ENCODE measurements at places on chromosomes 7 and 10.

DNA sequence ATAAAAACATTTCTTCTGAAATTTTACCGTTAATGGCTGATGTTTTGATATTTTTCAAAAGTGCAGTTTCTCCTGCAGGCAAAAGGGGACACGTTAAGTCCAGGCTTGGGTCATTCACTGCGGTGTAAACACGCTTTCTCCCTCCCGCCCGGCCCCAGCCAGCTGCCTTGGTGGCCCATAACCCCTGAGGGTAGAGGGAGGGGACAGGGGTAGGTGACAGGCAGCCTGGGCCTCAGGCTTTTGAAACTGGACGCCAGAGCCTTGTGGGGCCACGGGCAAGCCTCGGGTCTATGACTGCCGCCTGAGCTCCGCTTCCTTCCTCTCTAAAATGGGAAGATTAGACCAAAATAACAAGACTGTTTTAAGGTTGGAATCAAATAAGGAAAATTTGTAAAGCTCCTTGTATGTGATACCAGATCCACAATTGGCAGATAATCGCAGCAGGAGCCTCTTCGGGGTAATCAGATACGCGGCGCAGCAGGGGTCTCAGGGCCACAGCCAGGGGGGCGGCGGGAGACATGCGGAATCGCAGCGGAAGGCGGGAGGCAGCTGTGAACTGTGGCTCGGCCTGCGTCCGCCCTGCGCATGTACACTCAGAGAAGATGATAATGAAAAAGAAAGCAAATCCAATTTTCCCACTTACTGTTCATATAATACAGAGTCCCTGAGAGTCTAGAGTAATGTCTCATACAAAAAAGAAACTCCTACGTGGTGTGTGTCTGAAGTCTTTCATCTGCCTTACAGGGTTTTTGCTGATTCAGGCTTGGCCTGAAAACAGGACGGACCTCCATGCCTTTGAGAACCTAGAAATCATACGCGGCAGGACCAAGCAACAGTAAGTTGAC lies 138.3 kb downstream of the EGFR start:
- DNase-seq: no peak

DNA sequence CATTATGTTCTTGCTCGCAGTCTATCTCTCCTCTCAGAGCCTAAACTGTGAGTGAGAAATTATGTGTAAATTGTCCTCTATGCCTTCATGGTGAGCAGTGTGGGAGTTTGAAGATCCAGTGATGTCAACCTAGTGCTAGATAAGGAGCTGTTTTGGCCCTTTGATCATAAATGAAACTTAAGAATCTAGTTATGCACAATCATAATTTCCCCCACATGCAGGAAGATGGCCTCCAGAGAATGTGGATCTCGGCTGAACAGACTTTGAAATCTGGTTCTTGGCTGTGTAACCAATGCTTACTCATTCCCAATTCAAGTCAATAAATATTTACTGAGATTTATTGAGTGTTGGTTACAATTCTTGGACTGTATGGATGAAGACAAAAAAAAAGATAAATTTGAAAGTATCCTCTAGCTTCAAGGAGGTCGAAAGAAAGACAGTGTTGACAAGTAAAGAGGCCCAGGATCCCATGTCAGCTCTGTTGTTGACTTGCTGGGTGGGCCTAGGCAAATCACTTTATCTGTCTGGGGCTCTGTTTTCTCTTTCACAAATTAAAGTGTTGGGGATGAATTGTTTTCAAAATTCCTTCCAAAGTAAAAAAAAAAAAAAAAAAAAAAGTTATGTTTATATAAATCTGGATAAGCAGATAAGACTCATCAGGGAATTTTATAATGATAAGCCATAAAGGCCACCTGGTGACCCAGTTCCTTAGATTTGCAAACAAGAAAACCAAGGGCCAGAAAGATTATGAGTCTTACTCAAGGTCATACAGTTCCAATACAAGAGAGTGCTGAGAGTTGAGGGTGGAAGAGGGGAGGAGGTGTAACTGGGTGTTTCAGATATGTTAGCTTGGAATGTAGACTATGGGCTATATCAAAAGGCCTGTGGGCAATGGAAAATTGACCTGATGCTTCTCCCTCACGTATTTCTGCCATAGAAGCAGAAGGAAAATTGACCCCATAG lies 969.9 kb downstream of the KCNMA1 start:
- DNase-seq: no peak

DNA sequence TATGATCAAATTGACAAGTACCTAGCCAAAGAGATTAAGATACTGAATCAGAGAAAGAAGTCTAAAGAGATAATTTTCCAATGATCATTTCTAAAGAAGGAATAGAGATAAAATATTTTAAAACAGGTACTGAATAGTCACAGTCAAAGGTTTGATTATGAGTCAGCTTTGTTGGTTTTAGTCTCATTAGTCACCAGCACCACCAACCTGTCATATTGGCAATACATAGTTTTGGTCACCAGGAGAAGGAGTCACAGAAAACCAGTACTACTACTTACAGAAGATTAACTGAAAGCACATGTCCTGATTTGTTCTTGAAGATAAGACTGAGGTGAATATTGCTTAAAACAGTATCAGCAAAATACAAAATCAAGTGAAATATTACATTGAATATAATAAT lies 34.6 kb downstream of the ZEB1 start:
- no peak for DNase-seq

- no peak for DNase-seq
Observed at GRCh38 chr7:30430777-30431176, 47.8 kb downstream of the NOD1 start.

GRCh38 chr10:71627230-71627939 lies 92.2 kb downstream of the C10orf105 start:
- no peak for DNase-seq

GRCh38 chr10:6464862-6465430 lies 115.1 kb downstream of the PRKCQ start:
- DNase-seq: no peak

GRCh38 chr10:69600761-69601330 lies 27.6 kb upstream of the NEUROG3 start:
- no peak for DNase-seq

DNA sequence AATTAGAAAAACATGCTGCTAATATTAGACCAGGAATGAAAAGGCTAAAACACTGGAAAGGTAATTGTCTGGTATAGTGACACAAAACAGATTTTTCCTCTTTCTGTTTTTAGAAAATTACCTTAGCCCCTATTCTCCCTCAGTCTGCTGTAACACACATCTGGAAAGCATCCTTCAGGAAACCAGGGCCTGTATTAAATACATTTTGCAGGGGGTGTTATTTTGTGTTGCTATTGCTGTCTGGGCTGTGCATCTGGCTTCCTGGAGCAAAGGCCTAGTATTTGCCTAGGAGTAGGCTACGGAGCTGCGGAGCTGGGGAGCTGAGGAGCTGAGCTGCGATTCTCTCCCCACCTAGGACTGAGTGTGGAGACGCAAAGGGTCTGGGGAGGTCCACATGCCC lies 169.3 kb downstream of the GFRA1 start:
- DNase-seq: no peak

DNA sequence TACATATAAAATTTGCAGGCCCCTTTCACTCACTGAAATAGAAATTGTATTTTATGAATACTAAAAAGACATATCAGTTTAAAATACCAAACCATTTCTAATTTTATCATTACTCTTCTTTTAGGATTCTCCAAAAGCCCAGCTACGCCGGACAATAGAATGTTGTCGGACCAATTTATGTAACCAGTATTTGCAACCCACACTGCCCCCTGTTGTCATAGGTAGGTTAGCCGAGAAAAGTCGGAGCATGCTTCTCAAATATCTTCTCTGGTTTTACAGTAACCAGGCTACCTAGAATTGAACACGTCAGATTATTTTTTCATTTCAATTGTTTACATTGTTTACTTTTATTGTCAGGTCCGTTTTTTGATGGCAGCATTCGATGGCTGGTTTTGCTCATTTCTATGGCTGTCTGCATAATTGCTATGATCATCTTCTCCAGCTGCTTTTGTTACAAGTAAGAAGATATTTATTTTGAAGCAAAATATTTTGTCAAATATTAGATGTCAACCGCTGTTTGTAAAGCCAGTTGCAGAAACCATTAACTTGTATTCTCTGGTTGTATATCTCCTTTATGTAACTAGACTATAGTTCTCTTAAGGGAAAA lies 57.6 kb downstream of the MMRN2 start:
- DNase-seq: peak; percentile 55

DNA sequence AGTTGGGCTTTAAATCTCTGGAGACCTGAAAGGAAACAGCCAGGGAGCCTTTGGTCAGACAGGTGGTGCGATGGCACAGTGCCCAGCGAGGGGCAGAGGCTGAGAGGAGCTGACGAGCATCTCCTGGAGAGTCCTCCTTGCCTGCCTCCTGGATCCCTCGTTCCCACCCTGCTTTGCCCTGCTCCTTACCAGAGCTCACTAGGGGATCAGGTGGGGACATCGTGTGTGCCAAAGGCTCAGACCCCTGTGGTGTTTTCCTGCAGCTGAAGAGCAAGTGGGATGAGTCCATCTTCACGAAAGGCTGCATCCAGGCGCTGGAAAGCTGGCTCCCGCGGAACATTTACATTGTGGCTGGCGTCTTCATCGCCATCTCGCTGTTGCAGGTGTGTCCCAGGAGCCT lies 21.8 kb upstream of the SH2D4B start:
- no peak for DNase-seq

DNA sequence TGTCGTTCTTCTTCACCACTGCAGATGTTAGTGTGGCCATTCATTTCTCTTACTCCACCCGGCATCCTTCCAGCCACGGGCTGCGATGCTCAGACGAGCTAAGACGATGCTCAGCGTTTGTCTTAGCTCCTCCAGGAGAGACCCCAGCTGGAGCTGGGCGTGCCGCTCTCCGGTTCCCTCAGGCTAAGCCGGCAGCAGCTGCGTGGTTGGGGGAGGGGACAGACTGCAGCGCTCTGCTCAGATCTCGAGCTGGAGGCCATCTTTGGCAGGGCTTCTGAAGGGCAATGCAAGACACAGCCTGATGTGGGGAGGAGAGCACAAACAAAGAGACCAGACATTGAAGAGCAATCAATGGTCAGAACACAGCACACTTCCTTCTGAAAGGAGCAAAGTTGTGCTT lies 4.8 kb downstream of the INA start:
- DNase-seq: peak; percentile 73

DNA sequence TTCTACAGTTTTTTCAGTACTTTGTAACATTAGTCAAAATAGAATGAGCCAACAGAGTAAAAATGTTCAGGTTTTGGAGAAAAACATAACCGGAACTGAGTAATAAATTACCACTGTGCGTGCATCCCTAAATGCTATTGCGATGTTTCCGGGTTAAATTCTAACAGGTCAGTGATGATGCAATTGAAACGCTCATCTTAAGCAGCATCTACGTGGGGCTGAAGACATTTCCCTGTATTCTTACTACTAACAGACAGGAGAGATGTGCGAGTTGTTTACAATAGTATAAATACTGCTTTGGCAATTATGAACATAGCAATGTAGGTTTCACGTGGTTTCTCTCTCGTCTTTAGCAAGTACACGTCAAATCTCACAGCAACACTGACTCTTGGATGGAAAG lies 149.4 kb downstream of the USP6NL start:
- DNase-seq: no peak

DNA sequence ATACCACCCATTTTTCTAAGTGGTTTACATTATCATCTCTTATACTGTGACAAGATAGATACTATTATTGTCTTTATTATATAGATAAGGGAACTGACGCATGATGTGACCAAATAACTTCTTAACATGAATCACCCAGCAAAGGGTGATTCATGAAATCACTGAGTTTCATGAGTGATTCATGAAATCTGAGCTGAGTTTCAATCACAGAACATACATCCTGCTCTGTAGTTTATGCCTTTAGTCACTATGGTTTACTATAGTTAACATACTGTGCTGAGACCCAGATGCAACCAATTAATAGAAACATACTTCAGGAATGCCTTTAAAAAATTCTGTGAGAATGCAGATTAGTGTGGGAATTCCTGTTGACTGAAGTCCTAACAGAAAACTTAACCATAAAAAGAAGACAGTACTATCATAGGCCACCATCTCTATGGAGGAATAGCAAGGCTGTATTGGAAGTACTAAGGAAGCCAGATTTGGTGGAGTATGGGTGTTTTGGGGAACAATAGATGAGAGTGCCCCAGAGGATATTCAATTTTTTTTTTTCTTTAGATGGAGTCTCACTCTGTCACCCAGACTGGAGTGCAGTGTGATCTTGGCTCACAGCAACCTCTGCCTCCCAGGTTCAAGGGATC lies 43.1 kb upstream of the SEMA3A start:
- no peak for DNase-seq

- no peak for DNase-seq
Observed at GRCh38 chr10:72297281-72297804, 23.6 kb downstream of the DDIT4 start.

DNA sequence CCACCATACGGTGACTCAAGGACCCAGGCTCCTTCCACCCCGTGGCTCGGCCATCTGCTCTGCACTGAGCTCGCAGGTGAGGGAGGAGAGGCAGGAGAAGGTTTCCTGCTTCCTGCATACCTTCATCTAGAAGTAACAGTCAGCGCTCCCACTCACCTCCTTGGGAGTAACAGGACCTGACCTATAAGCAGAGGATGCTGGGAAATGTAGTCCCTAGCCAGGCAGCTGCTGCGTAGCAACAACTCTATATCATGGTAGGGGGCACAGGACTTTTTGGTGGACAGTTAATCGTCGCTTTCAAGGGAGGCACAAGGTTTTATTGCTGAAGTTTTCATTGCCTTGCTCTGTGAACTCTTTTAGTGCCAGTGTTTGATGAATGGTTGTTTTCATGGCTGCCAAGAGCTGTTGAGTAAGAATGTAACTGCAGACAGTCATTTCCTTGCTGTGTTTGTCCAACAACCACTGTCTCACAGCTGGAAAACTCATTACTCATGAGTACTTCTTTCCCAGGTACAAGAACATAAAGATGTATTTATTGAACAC lies 10.2 kb upstream of the ZFYVE27 start:
- DNase-seq: peak; percentile 68

- no peak for DNase-seq
Observed at GRCh38 chr10:132920101-132920925, 22.1 kb downstream of the CFAP46 start.

DNA sequence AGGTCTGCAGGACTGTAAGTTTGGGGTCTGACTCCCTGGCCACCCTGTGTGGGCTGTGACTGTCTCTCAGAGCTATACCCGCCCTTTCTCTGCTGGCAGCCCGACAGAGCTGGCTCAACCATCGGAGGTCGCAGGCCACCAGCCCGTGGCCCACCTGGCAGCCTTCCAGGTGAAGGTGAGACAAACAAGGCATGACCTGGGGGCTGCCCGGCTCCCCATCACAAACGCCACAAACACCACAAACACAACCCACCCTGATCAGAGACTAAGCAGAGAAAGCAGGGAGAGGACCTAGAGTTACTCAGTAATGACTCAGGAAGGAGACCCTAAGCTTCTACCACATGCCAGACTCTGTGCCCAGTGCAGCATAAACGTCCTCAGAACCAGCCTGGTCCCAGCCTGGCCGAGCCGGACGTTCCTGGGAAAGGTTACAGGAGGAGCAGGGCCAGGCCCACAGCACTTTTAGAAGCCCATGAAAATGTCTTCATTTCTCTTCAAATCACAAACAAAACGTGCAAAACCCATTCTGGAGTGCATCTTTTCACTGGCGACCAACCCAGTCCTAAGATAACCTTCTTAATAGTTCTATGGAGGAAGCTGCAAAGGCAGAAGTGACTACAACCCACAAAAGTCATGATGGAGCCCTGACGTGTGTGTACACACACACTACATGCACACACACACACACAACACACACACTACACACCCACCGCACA lies 66.8 kb downstream of the MKI67 start:
- no peak for DNase-seq

All from HEK293T (cell line).